GM23338 (cell line): ENCODE measurements at places on chromosomes 6 and 20.

GRCh38 chr20:18287546-18287914, 797 bp upstream of the ZNF133 start:
- DNase-seq = no peak

GRCh38 chr6:158408552-158409130, 96.4 kb downstream of the TULP4 start:
- DNase-seq = no peak

DNA sequence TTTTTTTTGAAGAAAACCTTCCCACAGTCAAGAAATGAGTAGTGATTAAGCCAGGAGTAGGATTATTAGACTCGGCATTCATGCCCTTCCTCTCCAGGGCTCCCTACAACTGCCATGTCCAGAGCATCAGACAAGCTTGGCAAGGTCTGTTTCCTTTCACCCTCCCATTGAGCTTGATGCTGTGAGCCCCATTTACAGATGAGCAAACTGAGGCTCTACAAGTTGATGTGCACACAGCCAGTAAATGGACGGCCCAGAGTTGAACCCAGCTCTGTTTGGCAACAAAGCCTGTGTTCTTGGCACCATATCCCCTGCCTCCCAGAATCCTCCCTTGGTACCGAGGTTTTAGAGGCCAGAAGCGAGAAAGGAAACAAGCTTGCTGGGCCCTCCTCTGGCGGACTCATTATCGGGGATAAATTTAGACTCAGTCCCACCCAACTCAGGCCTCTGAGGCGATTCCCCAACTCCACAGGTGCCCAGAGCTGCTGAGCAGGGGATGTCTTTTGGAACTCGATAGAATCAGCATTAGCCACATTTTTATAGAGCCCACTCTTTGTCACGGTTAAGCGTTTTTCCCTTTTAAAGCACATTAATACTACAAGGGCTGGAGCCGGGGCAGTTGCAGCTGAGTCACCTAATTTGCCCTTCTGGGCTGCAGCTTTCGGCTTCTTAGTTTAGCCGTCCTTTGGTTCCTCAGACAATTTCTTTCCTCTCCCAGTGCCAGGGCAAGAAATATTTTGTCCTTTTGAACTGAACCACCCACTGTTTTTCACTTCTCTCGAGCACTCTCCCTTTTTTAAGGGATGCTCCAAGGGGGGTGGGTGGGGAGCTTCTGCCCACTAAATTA, 23.0 kb upstream of the NFATC2 start:
- no peak for DNase-seq

GRCh38 chr20:7996898-7997297, 22.7 kb downstream of the TMX4 start:
- DNase-seq = no peak

GRCh38 chr6:129485746-129486145, 224.2 kb downstream of the ARHGAP18 start:
- no peak for DNase-seq

DNA sequence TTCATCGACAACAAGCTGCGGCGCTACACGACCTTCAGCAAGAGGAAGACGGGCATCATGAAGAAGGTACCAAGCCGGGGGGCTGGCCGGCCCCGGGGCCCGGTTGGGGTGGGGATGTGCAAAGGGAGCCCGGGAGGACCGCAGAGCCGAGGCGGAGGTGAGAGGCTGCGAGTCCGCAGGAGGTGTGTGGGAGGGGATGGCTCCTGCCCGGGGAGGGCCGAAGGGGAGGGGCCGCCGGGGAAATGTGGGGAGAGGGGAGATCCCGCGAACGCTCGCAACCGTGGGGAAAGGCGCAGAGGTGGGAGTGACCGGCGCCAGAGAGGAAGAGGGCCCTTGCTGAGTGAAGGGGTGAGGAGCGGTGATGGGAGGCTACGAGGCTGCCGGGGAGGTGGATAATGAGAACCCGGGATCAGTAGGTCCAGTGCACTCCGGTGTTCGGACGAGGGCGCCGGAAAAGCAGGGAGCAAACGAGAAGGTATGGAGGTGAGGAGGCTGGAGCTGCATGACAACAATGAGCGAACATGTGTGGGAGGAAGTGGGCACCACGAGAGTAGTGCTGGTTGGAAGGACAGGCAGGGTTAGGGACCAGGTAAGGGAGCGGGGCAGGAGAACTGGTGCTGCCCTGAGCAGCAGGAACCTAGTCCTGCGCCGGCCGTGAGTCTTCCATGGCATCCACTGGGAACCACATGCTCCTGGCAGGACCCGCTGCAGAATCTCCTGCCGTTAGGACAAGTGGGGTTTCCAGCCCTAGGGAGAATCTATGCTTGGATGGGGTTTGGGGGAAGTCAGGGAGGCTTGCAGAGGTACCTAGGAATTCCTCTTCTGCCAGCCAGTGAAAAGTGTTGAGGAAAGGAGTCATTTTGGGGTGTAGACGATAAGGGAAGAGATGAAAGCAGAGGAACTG, 1.3 kb downstream of the SRF start:
- peak; percentile 34 for DNase-seq

DNA sequence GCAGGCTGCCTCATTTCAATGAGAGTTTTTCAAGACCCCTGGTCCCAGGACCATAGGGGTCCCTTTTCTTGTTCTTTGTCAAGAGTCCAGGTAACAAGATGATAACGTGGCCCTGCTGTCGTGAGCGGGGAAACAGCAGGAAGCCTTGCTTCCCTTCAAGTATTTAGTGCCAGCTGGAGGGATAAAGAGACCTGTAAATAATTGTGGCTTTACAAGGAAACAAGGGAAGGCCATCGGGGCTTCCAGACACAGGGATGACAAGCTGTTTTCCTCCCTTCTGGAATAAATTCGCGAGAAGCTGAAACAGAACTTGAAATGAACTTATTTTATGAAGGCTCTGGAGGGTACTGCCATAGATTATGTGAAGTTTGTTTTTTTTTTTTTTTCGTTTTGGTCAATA, 163.2 kb downstream of the SYNDIG1 start:
- DNase-seq = no peak

- DNase-seq = no peak
Observed at GRCh38 chr6:125270380-125270779, 31.4 kb downstream of the HDDC2 start.

DNA sequence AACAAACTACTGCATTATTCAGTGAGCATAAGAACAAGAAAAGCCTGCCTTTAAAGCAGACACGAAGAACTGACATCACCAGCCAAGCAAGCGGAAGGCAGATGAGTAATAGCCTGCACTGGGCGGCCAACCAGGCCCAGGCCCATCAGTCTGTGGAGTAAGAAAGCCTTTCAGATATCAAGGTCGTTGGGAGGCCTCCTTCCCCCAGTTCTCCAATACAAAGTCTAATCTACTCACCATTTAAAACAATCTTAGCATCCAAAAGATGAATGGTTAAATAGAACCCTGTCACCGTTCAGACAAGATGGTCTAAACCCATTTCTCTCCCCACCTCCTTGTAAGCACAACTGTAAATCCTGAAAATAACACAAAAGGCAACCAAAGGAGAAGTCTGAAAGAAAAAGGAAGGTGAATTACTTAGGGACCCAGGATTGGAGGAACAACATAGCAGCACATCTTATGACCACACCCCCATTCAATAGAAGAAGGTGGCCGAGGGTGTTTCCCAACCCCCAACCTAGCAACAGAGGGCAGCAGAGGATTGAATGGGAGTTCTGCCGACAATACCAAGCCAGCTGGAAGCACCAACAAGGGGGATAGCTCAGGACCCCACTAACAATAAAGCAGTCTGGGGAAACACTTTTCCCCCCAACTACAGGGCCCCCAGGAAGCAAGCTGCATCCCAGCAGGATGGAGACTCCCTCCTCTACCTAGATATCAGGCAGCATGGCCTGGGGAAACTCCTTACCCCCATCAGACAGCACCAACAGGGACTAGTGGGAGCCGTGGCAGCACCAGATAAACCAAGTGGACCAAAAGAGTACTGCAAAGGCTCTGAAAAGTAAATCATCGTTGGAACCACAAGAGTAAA, 67.9 kb downstream of the ZHX3 start:
- DNase-seq = peak; percentile 91

- peak; percentile 70 for DNase-seq
Observed at GRCh38 chr6:11232770-11233626, 530 bp upstream of the NEDD9 start.

- DNase-seq = no peak
Observed at GRCh38 chr6:104689551-104690205, 170.0 kb downstream of the HACE1 start.

DNA sequence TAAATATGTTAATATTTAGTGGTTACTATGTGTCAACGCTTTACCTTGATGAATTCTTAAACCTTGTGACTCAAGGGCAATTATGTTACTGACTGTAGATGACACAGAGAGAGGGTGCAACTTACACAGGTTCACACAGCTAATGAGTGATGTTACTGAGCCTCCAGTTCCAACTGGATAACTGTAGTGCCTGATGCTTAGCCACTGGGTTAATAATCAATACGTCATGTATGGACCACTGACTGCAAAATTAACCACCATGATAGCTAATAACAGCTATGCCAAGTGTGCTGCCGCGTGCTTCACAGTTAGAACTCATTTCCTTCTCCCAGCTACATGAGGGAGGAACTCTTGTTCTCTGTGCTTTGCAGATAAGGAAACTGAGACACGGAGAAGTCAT, 45.4 kb downstream of the SIRPA start:
- no peak for DNase-seq

- DNase-seq = no peak
Observed at GRCh38 chr6:119142041-119142440, 63.6 kb upstream of the FAM184A start.

- DNase-seq = no peak
Observed at GRCh38 chr20:35595456-35595855, 20.2 kb upstream of the SPAG4 start.

- no peak for DNase-seq
Observed at GRCh38 chr6:41947581-41948220, 6.1 kb upstream of the CCND3 start.

- no peak for DNase-seq
Observed at GRCh38 chr6:69988458-69989126, 122.2 kb downstream of the COL19A1 start.
